Upper lobe of left lung (tissue), 6 donors: ENCODE measurements at places on chromosomes 3 and 15. TPM values are rescaled to one million over a fixed set of nuclear protein-coding genes. Genes with fewer than 3 reads are reported as not detected.

- H3K4me3 ChIP-seq = no peak overlapping the region
- H3K27ac ChIP-seq = no peak overlapping the region
- no peaks in the 10 kb centered on the region for H3K36me3 ChIP-seq
Observed at GRCh38 chr3:15974647-15975046, 176.9 kb upstream of the ANKRD28 start.

DNA sequence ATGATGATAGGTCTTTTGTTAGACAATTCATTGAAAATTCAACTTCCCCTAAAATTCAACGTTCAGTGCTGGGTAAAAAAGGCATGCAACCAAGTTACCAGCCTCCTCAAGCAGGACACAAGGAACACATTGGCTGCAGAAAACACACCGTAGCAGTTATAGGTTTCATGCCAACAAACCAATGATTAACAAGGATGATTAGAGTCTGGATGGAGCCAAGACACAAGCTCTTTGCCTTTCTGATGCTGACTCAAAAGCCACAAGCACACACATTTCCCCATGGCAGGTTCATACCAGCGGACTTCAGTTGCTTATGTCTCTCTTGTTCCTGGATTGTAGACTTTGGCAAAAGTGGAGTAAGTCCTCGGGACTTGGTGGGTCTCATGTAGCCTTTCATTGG lies 105.8 kb downstream of the DHX30 start:
- no peak for DNase-seq
- no peak overlapping the region for H3K4me3 ChIP-seq
- no peaks in the 10 kb centered on the region for H3K27me3 ChIP-seq
- no peak overlapping the region for H3K27ac ChIP-seq
- H3K36me3 ChIP-seq = peaks cover 14% of the 10 kb centered on the region

The ERC2 gene
- 1.2 TPM for total RNA-seq

DNA sequence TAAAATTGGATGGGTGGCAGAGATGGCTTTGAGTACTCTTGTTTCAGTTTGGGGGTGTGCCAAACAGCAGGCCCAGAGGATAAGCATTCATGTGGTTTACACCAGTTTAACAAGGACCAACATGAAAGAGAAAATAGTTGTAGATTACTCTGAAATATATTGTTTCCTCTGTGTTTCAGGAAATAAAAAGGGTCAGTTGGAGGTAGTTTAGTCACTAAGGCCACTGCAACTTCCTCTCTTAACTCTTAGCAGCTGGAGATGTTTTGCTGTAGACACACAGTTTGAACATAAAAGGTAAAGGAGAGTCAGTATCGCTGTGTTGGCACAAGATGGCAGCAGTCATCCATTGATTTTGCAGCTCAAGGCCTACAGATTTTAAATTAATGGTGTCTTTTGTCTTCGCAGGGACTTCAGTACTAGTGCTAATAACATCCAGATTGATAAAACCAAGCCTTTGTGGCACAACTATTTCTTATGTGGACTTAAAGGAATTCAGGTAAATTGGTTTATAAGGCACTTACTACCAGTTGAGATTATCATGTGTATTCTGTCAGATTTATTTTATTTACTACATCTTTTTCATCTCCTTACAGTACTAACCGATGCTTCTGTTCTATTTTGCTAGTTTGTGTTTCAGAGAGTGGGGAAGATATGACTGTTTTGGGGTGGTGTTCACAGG lies 65.5 kb downstream of the GALK2 start:
- H3K36me3 ChIP-seq = peaks cover 18% of the 10 kb centered on the region
- H3K27ac ChIP-seq = no peak overlapping the region
- no peak overlapping the region for H3K4me3 ChIP-seq
- peaks cover 4% of the 10 kb centered on the region for H3K4me1 ChIP-seq

GRCh38 chr3:48747706-48748105 lies 30.7 kb upstream of the IP6K2 start:
- peaks cover 47% of the 10 kb centered on the region for H3K36me3 ChIP-seq
- H3K27me3 ChIP-seq = no peaks in the 10 kb centered on the region
- H3K4me1 ChIP-seq = peaks cover 11% of the 10 kb centered on the region
- no peak overlapping the region for H3K4me3 ChIP-seq
- H3K27ac ChIP-seq = no peak overlapping the region
- DNase-seq = no peak
